Vagina (tissue), 2 donors: ENCODE measurements at places on chromosomes 7 and 10.
A peak's percentile ranks its signal among the peaks of the same experiment; 100 is the strongest.

DNA sequence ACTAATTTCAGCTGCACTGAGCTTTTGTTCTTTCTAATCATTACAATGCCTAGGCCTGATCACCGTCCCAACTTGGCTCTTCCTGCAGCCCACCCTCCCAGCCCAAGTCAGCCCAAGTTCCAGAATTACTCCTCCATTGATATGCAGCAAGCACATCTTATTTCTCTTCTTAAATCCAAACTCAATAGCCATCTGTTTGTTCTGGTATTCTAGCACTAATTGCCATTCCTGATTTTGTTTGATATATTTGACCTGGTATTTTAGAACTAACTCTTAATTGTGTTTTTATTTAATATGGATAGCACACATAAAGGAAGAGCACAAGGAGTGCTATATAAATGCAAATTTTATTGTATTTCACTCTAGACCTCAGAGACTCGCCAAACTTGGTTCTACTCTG lies 241.2 kb downstream of the SKIDA1 start:
- no peak overlapping the region for H3K4me3 ChIP-seq
- H3K36me3 ChIP-seq, result no peaks in the 10 kb centered on the region
- H3K27me3 ChIP-seq, result no peaks in the 10 kb centered on the region

- no peak overlapping the region for H3K27ac ChIP-seq
- H3K4me1 ChIP-seq, result no peaks in the 10 kb centered on the region
Measured at GRCh38 chr10:121942749-121943416, 15.1 kb upstream of the ATE1 start.

- no peak overlapping the region for H3K4me3 ChIP-seq
- H3K27ac ChIP-seq, result no peak overlapping the region
- no peaks in the 10 kb centered on the region for H3K27me3 ChIP-seq
Measured at GRCh38 chr10:75935650-75936400, 504.4 kb downstream of the LRMDA start.

- no peaks in the 10 kb centered on the region for H3K27me3 ChIP-seq
- H3K4me3 ChIP-seq, result no peak overlapping the region
- no peaks in the 10 kb centered on the region for H3K4me1 ChIP-seq
Measured at GRCh38 chr10:92914478-92915325, 66.4 kb downstream of the EXOC6 start.

DNA sequence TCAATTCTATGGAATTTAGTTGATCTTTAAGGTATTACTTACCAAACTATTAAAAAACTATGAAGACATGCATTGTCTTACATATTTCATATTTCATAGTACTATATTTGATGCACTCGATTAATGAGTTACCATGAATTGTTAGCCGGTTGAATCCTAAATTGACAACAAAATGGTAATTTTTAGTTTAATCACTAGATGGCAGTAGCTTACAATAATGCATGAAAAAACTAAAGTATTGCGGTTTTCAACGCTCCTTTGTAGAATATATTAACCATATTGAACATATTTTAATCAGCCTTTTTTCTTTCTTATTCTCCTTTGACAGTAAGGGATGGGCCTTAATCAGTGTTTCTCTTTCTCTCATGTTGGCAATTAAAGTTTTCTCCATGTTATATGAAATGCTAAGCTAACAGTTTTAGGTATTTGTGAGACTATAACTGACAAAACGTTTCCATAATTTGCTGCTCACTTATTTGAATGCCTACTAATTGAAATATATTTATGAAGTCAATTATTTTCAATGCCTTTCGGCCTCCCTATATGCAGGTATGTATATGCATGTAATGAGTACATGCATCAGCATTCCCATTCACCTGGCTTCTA lies 48.5 kb upstream of the ARL4A start:
- no peak for DNase-seq
- H3K4me1 ChIP-seq, result no peaks in the 10 kb centered on the region
- H3K27ac ChIP-seq, result no peak overlapping the region
- H3K27me3 ChIP-seq, result no peaks in the 10 kb centered on the region
- H3K4me3 ChIP-seq, result no peak overlapping the region

GRCh38 chr10:62765726-62766125 lies 38.8 kb upstream of the ADO start:
- H3K36me3 ChIP-seq, result no peaks in the 10 kb centered on the region
- peaks cover 6% of the 10 kb centered on the region for H3K4me1 ChIP-seq
- DNase-seq, result no peak
- H3K4me3 ChIP-seq, result no peak overlapping the region

DNA sequence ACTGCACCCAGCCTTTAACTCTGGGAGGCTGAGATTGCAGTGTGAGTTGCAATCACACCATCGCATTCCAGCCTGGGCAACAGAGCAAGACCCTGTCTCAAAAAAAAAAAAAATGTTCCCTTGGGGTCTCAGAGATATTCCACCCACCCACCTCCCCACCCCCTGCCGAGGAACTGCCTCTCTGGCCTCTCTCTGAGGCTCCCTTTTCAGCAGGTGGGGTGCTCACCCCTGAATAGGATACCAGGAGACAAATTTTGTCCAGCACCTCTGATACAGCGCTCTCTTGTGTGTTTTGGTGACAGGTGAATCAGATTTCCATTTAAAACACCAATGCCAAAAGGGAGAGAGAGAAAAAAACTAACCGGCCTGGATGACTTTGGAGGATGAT lies 92.6 kb upstream of the KIF5B start:
- no peak overlapping the region for H3K4me3 ChIP-seq

DNA sequence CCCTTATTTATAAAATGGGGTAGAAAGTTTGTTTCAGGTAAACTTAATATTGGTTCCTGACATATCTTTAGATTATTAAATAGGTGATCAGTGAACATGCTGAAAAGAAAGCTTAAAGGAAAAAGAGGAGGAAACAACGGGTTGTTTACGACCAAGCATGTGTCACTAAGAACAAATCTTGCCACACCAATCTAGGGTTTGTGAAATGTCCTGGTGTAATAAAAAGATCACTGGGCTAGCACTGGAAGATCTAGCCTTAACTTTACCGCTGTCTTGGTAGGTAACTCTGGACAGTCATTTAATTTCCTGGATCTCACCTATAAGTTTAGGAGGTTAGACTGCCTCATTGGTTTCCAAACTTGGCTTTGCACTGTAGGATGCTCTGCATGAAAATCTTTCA lies 19.0 kb downstream of the VPS26A start:
- DNase-seq, result no peak
- no peak overlapping the region for H3K4me3 ChIP-seq
- no peaks in the 10 kb centered on the region for H3K27me3 ChIP-seq
- H3K4me1 ChIP-seq, result peaks cover 26% of the 10 kb centered on the region
- H3K36me3 ChIP-seq, result peaks cover 6% of the 10 kb centered on the region

- DNase-seq, result no peak
- peaks cover 15% of the 10 kb centered on the region for H3K4me1 ChIP-seq
- H3K27me3 ChIP-seq, result no peaks in the 10 kb centered on the region
Measured at GRCh38 chr7:139700505-139701235, 77.1 kb downstream of the HIPK2 start.

- no peak overlapping the region for H3K27ac ChIP-seq
- peaks cover 56% of the 10 kb centered on the region for H3K4me1 ChIP-seq
- H3K36me3 ChIP-seq, result no peaks in the 10 kb centered on the region
- no peaks in the 10 kb centered on the region for H3K27me3 ChIP-seq
- no peak overlapping the region for H3K4me3 ChIP-seq
- no peak for DNase-seq
Measured at GRCh38 chr7:151243408-151244195, 4.9 kb downstream of the SMARCD3 start.

DNA sequence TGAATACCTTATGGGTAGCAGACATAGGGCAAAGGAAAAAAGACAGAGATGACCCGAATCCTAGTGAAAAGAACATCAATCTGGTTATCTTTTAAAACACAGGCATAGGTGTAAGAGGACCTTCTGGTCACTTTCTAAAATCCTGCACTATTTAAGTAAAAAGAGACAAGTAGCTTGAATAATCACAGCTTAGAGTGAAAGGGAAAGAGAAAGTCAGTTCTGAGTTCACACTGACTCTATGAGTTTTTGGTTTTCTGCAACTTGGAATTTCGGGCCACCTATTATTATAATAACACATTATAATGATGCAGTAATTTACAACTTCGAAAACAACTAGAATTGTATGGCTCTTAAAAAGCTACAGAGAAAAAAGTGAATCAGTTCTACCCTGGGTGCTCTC lies 247.8 kb downstream of the DOCK4 start:
- no peaks in the 10 kb centered on the region for H3K36me3 ChIP-seq
- H3K27ac ChIP-seq, result no peak overlapping the region
- H3K4me3 ChIP-seq, result no peak overlapping the region

DNA sequence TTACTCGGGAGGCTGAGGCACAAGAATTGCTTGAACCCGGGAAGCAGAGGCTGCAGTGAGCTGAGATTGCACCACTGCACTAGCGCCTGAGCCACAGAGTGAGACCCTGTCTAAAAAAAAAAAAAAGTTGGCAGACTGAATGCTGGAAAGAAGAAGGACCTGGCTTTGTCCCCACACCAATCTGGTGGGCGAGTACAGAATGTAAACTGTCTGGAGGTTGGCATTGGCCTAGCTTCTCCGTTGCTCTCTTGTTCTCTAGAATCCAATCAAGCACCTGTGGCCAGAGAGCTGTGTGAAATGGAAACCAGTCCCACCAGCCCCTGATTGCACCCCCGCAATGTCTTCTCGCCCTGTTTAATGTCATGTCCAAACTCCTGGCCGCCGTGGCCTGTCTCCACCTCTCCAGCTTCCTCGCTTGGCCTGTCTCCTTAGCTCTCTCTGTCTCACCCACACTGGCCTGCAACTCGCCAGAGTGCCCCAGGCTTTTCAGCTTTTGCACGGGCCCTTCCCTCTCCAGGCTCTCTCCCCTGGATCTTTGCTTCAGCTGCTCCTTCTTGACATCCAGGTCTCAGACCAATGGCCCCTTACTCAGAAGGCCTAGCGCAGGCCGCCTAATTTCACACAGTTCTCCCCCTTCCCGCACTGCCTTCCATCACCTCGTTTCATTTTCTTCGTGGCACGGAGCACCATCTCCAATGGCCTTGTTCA lies 670 bp upstream of the AGK start:
- no peaks in the 10 kb centered on the region for H3K36me3 ChIP-seq
- peak overlapping the region; percentile 80 for H3K4me3 ChIP-seq
- H3K4me1 ChIP-seq, result peaks cover 11% of the 10 kb centered on the region
- H3K27me3 ChIP-seq, result no peaks in the 10 kb centered on the region
